ENCODE measurements at places on chromosomes 3 and 15.

DNA sequence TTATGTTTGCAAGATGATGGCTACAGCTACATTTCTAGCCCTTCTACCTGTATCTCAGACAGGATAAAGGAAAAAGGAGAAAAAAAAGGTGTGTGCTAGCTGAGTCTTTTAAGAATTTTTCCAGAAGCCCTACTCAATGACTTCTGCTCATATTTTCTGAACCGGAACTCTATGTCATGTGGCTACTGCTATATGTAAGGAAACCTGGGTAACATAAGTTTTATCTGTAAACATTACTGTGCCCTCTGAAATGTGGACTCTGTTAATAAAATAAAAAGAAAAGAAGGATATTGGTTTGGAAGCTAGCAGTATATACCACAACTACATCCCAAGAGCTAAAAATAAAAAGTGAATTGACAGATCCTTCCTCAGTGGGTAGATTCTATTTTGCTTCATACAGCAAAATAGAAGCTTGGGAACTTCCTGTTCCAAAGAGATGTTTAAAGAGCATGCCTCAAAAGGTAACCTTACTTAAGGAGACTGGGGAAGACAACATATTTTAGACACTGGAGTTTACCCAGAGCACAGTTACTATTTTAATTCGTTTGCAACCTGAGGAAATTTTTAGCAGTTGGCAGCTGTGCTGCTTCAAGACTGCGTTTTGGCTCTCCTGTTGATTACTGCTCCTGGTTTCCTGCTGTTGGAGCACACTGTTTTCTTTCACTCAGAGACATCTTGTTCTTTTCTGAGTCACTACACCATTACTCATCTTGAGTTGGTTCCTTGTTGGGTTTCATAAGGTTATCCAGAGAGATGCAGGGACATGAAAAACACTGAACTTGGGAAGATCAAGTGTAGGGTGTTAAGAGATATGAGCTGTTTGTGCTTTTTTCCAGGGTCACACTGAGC is 280.7 kb downstream of the NFKBIZ start:
- DNase-seq = no peak

GRCh38 chr3:33940149-33940548 is 141.7 kb downstream of the PDCD6IP start:
- no peak for DNase-seq

DNA sequence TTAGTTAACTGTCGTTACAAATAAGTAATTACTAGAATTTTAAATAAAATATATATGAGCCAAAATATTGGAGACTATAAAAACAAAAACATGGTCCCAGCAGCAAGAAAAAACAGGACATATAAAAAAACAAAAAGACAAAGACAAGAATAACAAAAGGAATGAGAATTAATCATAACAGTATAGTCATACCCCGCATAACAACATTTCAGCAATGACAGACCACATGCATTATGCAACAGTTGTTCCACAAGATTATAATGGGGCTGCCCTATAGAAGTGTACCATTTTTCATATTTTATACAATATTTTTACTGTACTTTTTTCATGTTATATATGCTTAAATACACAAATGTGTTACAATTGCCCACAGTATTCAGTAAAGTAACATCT is 5.6 kb downstream of the HLTF start:
- DNase-seq = no peak

DNA sequence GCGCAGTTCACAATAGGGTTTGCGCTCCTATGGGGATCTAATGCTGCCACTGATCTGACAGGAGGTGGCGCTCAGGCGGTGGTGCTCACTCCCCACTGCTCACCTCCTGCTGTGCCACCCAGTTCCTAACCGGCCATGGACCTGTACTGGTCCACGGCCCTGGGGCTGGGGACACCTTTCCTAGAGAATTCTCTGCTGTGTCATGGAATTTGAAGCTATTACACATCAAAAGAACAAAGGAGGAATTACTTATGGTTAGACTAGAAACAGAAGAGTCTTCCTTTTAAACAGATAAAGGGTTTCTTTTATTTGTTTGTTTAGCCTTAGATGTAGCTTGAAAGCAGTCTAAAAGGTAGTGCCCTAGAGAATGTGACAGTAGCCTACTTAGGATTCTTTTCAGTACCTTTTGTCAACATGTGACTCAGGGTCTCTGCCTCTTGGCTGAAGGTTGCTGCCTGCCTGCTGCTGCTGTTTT is 50.3 kb downstream of the PAK2 start:
- no peak for DNase-seq

DNA sequence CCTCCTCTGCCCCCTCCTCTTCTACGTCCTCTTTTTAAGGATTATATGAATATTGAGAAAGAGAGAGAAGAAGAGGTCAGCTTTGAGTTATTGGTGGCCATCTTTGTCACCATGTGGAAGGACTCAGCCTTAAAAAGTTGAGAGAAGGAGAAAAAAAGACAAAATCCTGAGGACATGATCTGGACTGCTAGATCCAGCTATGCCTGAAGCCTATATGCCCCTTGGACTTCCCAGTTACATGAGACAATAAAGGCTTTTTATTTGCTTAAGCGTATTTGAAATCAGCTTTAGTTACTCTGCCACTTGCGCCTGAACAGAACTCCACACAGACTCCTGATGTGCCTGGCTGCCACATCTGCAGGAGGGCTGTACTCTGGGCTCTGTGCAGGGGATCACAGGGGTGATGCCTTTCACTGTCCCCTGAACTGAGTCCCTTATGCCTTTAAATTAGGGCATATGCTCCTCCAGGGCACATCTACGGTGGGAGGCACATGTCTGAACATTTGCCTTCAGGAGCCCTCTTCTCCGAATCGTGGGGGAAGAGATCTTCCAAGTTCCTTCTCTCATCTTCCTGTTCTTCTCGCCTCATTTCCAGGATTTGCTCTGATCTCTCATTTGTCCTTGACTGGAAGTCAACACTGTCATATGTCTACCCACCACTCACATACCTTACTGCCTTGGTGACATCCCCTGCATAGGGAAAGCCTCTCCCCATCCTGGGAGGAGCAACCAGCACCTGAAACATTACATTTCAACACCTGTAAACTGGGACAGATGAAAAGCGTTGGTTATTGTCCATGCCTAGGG is 14.0 kb upstream of the PLA2G4E start:
- no peak for DNase-seq

- DNase-seq = no peak
These were observed 139.5 kb upstream of the RBMS3 start for GRCh38 chr3:29141197-29141917.

DNA sequence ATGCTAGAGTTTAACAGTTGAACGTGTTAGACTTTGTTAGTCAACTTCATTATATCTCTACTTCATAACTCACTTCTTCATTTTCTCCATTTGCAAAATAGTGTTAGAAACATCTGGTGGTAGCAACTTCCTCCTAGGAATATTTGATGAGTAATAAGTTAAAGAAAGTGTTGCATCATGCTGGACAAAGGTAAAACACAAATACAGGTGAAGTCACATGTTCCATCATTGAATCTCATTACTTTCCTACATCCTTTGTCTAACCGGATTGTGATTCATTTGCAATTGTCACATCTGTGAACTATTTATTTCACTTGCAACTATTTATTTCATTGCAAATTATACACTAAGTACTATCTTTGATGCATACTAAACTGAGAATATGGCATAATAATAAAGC is 186.5 kb downstream of the TUSC7 start:
- no peak for DNase-seq

GRCh38 chr15:66940368-66940767 is 125.0 kb upstream of the SMAD3 start:
- DNase-seq = no peak

DNA sequence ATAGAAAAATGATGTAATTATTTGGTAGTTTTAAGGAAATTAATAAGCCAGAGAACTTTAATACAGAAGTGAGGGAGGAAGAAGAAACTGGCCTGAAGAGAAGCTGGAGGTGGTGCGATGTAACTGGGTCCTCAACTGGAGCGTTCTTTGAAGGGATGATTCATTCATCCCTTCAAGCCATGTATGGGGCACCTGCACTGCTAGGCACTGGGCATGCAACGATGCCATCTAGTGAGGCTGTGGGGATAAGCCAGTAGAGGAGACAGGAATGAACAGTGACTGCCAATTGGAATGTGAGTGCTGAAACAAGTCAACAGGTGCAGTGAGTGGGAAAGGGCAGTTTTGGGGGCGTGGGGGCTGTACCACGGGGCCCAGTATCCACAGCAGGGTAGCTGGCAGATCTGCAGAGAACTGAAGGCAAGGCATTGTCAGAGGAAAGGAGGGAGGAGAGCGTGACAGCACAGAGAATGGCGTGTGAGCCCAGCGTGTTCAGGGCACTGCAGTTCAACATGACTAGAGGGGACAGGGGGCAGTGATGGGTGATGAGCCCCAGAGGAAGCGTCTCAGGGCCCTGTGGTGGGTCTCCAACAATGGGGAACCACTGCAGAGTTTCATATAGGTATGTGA is 3.8 kb upstream of the KIF23 start:
- DNase-seq = no peak

DNA sequence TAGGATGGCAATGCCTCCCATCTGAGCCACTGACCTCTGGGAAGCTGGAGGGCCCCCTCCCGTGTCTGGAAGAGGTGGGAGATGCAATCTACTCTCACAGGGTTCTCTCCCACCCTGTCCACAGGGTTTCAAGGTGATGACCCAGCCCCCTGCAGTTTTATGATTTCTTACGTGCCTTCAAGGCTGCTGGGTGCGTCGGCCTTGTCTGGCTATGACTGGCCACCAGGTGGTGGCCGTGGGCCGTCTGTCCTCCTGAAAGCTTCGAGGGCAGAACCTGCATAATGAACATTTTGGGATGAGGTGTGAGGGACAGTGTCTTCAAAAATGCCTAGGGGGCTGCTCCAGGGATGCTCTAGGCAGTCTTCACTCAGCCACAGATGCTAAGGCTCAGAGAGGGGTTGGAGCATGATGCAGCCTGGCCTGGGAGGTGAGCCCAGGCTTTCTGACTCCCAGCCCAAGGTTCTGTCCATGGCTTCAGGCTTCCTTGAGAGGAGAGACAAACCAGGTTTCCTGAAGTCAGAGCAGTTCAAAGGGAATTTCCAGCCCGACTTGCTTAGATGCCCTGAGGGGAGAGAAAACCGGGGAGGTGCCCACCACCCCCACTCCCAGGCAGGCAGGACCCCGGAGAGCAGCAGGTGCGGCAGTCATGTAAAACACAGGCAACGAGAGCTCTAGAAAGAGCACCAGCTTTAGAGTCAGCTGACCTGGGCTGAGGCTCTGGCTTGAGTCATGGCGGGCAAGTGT is 18.7 kb downstream of the ISG20 start:
- no peak for DNase-seq

DNA sequence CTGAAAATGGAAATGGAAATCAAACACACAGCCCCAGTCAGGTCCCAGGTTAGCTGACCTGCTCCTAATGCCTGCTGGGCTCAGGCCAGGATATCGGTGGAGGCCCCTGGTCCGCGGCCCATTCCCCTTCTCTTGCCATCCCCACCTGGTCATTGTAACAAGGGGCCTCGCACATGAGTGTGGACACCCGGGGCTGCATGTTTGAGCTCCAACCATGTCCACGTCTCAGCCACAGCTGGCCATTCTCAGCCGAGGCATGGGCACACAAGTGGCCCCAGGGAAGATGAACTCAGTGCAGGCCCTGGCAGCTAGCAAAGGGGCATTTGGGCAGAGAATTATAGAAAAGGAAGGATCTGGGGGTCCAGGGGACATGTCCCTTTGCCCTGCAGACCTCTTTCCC is 41.7 kb downstream of the FAM174B start:
- DNase-seq = no peak

DNA sequence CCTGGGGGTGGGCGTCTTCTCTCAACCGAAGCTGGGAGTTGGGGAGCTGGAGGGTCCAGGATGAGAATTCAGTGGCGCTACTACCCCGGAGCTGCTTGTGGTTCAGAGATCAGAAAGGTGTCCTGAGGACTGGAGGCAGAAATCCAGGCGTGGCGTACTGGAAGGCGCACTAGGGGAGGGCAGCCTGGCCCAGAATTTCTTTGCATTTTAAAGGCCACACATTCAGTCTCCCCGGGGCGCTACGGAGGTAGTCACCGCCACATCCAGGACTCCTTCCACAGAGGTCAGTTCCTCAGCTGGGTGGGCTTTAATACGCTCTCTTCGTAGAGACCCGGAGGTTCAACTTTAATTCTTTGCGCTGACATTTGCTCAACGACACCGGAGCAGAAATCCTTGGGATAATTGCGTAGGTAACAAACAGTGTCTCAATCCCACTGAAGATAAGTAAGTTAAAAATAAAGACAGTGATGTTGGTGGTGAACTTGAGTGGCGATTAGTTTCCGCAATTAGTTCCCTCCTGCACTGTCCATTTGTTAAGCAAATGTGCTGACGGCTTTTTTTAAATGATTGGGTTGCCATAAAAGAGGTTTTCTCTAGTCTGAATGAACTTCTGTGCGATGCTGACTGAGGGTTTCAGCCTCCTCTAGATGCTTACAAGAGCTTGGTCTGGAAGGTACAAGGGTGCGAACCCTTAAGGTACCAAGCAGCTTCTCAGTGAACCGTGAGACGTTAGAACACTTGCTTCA is 535 bp downstream of the MCTP2 start:
- DNase-seq = no peak

- no peak for DNase-seq
These were observed 10.8 kb downstream of the STRA6 start for GRCh38 chr15:74191798-74192197.

GRCh38 chr3:32897001-32897601 is 54.3 kb upstream of the CCR4 start:
- no peak for DNase-seq

DNA sequence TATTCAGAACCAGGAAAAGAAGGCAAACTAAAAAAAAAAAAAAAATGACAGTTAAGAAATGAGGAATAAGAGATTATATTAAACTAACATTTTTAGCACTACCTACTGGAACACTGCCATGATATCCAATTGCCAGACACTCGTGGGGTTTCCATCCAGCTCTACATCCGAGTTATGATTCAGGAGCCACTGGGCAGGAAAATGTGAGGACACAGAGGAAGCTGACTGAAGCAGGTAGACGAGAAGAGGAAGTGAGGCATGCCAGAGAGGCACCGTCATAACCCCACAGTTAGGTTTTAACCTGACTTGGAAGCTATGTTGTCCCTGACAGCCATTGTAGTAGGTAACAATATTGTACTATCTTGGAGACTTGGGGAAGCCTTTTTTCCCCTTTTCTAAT is 495.0 kb downstream of the NLGN1 start:
- DNase-seq = no peak

- no peak for DNase-seq
These were observed 266.7 kb upstream of the C2CD4B start for GRCh38 chr15:62431817-62432216.

DNA sequence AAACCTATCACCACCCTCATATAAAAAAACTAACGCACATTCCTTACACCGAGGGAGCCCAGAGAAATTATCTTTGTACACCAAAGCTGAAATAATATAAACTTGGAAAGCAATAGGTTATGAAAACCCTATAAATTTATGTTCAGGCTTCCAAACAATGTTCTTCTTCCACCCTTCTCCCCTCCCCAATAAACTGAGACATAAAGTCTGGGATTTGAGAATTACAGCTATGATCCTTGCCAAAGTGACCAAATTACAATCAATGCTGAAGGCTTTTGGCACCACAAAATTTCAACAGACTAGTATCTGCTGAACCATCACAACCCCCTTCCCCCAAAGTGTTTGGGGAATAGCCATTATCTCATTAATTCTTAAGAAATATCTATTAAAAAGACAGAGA is 237.8 kb downstream of the FMN1 start:
- no peak for DNase-seq

- DNase-seq = no peak
These were observed 308.1 kb downstream of the CHST2 start for GRCh38 chr3:143427631-143428030.

- peak; percentile 28 for DNase-seq
These were observed 532 bp downstream of the B4GALT4 start for GRCh38 chr3:119240101-119240590.

- DNase-seq = no peak
These were observed 41.2 kb downstream of the TIMP4 start for GRCh38 chr3:12117473-12117872.

- no peak for DNase-seq
These were observed 980 bp downstream of the PARP9 start for GRCh38 chr3:122562923-122563716.
